ENCODE measurements at places on chromosomes 12 and 14.

GRCh38 chr12:53677016-53677799 is 1.3 kb upstream of the ATP5MC2 start:
- DNase-seq, result no peak

- no peak for DNase-seq
These were observed 36.0 kb downstream of the GPHN start for GRCh38 chr14:66543996-66544395.

DNA sequence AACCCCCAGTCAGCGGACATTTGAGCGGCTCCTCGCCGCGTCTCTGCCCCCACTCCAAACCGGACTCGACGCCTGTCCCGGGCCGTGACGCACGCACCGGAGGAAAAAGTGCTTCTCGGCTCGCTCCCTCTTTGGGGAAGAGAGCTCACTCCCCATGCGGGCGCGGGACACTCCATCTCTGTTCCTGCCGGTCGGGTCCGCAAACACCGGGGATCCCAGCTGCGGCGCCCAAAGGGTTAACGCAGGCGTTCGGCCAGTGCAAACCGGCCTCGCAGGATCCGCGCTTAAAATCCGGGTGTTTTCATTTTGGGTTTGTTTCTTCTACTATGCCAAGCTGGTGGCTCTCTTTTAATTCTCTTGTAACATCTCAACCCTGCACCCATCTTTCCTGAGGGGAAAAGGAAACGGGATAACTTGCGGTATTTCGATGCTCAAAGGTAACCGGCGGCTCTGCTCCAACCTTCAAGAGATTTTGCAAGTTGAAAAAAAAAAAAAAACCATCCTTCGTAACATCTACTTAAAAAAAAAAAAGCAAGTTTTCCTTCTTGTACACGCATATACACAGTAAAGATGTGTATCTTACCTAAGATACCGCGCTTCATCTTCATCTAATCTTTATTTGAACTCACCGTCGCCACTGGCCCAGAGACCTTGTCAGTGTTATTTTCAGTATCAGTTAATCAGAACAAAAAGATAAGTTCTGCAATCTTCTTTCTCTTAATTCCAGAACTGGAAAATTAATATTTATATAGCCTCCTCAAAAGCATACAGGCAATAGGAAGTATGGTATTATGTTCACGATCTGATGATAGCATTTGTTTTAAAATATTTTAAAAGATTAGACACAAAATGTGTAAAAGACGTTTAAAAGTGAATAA is 1.6 kb upstream of the ATP2B1 start:
- DNase-seq, result no peak

GRCh38 chr12:12539028-12539810 is 23.4 kb downstream of the DUSP16 start:
- no peak for DNase-seq

- no peak for DNase-seq
These were observed 47.3 kb downstream of the PDE6H start for GRCh38 chr12:15020156-15020555.

Data from KG1 (cell line).